Central memory CD4-positive, alpha-beta T cell (primary cell): ENCODE measurements at places on chromosomes 5 and 9.

DNA sequence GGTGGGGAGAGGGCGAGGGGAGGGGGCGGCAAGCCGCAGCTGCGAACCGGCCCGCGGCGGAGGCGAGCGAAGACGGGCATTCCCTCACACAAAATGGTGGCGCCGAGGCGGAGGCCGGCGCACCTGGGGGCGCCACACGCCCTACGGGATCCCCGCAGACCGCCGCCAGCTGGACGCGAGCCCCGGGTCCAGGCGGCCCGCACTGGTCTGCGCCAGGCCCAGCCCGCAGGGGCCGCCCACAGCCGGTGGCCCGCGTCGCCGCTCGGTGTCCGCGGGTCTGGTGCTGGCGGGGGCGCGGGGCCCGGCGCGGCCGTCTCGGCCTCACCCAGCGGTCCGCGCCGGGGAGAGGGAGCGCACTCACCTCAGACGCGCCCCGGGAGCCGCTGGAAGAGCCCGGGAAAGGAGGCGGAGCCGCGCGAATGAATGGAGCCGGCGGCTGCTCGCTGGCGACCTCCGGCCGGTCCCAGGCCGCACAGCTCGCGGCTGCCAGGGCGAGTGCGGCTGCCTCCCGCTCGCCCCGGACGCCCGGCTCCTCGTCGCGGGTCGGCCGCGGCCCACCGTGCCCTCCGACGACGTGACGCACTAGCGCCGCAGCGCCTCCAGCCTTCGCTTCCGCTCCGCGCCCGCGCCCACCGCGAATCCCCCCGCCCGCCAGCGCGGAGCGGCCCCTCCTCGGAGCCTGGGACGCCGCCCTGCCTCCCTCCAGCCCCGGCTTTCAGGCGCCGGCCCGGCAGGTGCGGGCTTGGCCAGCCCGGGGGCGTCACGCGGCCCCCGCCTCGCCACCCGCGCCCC is at the start of gene FAM169A:
Gene FAM169A (minus strand): TSS at position 584 of the 792 bp plus-strand sequence. CDS start 24,711 bp downstream, outside the sequence.
- DNase-seq = peak; percentile 55

- no peak for DNase-seq
These were observed 11.3 kb upstream of the LHX2 start for GRCh38 chr9:124000161-124000783.

DNA sequence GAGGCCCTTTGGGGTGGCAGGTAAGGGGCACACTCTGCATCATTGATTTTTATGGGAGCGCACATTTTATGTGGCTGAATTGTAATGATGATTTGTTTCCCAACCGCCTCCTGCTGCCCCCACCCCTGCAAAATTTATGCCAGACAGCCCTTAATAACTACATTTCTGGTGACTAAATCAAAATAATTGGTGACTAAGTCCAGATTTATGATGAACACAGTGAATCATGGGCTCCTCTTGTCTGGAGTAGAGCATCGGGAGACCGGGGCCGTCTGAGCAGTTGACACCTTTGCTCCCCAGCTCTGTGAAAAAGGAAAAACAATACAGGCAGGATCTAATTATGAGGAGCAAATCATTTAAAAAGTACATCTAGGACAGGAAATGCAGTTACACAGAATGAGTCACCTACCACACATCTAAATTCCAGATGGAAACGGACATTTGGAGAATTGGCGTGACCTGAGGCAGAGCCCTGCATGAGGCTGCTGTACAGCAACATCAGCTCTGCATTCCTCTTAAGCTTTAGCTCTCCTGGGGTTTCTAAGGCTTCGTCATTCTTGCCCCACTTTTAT is 58.9 kb downstream of the DOCK2 start:
- no peak for DNase-seq

DNA sequence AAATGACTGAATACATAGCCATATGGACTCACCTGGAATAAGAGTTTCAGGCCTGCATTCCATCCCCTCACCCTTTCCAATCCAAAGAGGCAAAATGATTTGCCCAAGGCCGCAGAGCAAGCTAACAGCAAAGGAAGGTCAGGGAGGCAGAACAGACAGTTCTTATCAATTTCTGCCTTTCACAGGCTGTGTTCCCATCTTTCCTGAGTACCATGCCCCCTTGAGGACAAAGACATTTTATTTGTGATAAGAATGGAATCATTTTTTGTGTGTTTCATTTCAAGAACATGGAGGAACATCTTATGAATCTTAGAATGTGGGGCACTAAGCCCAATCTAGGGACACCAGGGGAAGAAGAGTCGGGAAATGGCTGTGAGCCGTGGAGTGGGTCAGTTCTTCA is 13.9 kb downstream of the LHFPL2 start:
- no peak for DNase-seq

GRCh38 chr9:71122421-71122820 is 1.0 kb upstream of the TRPM3 start:
- no peak for DNase-seq

- no peak for DNase-seq
These were observed 12.1 kb downstream of the WWC1 start for GRCh38 chr5:168303393-168304025.

- no peak for DNase-seq
These were observed 62.6 kb downstream of the SEMA5A start for GRCh38 chr5:9483243-9483642.
